ENCODE measurements at places on chromosomes 2 and 18.

DNA sequence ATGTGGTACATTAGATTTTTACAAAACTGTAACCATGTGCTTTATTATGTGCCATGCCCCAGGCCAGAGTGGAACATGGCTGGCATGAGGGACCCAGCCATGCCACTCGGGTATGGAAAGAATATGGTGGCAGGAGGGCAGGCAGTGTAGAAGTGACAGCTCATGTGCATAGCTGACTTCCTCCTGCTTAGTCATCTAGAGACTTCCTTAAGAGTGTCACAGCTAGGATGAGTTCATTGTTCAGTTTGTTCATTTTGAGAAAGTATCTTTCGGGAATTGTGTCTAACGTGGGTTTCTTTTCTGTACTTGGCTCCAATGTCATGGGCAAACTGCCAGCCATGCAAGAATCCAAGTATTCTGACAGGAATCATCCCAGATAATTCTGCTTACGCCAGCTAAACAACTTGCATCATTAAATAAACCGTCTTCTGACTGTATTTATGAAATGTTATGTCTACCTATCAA, 94.3 kb upstream of the ITGB6 start:
- peak; percentile 33 for DNase-seq

GRCh38 chr2:148207111-148207510, 186.2 kb downstream of the MBD5 start:
- DNase-seq, result no peak

DNA sequence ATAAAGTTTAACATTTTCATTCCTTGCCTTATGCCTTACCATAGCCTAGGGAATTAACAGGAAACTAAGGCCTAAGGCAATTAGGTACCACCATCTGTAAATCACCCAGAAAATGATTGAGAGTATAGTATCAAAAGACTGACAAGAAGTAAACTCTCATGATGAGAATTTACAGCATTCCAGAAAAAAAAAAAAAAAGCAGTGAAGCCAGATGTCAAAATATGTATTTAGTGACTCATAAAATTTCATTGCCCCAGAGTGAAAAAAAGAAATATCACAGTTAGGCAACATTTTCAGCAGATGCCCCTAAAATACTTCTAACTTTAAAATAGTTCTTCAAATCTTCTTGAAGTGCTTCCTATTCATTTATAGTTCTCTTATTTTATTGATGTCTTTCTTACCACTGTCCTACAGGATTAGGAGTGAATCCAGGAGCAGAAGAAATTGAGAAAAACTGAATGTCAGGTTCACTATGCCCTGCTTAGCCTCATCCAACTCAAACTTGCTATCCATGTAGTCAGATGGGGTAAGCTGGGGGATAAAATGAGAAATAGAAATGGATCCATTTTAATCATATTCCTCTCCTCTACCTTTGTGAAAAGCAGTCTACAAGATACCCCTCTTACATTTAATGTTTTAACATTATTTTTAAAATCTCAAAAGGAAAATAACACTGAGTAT, 57.3 kb upstream of the TANK start:
- no peak for DNase-seq

- no peak for DNase-seq
Observed at GRCh38 chr18:58362027-58362575, 266.8 kb downstream of the ALPK2 start.

DNA sequence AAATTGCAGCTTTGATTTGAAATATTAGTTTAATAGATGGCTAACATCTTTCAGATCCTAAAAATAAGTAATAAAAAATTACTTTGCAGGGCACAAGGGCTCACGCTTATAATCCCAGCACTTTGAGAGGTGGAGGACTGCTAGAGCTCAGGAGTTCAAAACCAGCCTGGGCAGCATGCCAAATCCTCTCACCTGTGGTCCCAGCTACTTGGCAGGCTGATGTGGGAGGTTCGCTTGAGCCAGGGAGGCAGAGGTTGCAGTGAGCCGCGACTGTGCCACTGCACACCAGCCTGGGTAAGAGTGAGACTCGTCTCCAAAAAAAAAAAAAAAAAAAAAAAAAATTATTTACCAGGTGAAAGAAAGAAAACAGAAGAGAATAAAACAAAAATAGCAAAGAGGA, 449.8 kb downstream of the NRXN1 start:
- no peak for DNase-seq

DNA sequence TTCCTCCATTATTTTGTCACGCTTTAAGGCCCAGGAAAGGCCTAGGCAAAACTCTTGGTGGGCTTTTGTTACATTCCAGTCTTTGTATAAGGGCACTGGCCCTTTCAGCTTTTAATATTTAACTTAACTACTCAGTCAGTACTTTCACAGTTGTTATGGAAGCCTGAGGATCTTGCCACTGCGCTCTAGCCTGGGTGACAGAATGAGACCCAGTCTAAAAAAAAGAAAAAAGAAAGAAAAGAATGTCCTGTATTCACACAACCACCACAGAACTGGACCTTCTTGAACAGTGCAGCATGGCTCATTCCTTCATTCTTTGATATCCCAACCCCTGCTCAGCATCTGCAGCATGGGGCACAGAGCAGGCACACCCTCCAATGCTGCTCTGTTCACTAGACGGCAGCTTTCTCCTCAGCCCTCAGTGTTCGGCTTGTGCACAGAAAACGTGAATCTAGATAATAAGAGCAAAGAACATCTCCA, 93.4 kb upstream of the MSH2 start:
- DNase-seq, result no peak

GRCh38 chr2:101089942-101090799, 61.0 kb downstream of the TBC1D8 start:
- no peak for DNase-seq

- DNase-seq, result no peak
Observed at GRCh38 chr2:147288131-147288530, 556.7 kb upstream of the ACVR2A start.

DNA sequence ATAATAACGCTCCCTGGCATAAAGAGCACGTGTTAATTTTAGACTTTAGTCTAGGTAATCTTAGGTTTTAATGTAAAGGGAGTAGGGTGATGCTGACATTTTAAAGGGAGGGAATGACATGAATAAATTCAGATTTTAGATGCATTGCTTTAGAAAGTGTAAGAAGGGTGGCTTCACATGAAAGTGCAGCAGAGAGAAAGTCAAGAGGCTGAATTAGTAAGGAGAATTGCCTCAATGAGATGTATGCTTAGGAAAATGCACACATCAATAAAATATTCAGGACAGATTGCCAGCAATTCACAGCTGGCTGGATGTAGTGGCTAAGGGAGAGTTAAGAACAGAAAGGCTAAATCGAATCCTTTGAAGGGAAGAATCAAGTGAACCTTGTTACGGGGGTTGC, 165.5 kb upstream of the CDH19 start:
- DNase-seq, result no peak

GRCh38 chr2:119248311-119248710, 24.7 kb downstream of the STEAP3 start:
- DNase-seq, result no peak

DNA sequence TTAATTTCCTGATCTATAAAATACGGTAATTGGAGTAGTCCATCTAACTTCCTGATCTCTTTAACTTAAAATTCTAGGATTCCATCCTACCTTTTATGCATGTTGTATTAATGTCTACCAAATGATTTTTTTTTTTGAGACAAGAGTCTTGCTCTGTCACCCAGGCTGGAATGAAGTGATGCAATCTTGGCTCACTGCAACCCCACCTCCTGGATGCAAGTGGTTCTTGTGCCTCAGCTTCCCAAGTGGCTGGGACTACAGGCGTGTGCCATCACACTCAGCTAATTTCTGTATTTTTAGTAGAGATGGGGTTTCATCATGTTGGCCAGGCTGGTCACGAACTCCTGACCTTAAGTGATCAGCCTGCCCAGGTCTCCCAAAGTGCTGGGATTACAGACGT, 47.8 kb downstream of the CFAP36 start:
- DNase-seq, result no peak

GRCh38 chr2:149741646-149742045, 154.1 kb upstream of the MMADHC start:
- DNase-seq, result no peak

DNA sequence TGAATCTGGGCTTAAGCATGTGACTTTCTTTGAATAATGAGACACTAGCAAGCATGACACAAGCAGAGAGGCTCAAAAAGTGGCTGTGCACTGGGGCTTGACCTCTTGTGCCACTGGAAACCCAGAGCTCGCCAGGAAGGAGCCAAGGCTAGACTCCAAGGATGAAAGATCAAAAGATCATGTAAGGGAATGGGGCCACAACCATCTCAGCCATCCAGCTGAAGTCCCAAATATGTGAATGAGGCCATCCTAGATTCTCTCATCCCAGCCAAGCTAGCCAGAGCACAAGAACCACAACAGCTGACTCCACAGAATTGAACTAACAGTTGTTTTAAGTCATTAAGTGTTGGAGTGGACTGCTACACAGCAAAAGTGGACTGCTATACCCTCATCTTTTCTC, 288.1 kb downstream of the CCDC178 start:
- DNase-seq, result no peak

DNA sequence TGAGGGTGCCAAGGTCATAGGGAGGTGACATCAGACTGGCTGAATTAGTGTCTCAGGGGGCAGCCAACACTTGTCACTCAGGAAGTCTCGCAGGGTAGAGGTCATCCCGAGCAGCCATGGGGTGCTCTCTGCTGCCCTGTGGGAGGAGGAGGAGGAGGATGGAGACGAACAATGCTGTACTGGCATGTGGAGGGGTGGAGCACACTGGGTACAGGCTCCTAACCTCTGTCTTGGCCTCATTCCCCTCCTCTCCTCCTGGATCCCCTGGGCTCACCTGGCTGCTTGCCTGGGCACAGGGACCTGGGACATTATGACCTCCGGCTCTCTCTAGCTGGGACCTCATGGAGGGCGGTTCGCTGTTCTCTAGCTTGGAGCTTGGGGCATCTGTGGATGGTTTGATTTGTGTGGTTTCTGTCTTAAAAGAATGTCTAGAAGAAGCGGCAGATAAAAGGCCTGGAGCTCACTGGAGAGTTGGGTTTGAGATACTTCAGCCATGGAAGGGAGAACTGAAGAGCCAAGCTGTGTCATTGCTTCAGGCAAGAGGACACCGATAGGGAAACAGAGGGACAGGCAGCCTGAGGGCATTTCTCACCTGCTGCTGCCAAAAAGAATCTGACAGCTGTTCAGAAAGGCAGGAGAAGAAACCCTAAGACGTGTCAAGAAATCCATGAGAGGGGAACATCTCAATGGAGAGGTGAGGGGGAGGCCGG, 133.1 kb downstream of the SEPTIN10 start:
- no peak for DNase-seq

- no peak for DNase-seq
Observed at GRCh38 chr2:62944362-62944761, 106.3 kb upstream of the OTX1 start.

DNA sequence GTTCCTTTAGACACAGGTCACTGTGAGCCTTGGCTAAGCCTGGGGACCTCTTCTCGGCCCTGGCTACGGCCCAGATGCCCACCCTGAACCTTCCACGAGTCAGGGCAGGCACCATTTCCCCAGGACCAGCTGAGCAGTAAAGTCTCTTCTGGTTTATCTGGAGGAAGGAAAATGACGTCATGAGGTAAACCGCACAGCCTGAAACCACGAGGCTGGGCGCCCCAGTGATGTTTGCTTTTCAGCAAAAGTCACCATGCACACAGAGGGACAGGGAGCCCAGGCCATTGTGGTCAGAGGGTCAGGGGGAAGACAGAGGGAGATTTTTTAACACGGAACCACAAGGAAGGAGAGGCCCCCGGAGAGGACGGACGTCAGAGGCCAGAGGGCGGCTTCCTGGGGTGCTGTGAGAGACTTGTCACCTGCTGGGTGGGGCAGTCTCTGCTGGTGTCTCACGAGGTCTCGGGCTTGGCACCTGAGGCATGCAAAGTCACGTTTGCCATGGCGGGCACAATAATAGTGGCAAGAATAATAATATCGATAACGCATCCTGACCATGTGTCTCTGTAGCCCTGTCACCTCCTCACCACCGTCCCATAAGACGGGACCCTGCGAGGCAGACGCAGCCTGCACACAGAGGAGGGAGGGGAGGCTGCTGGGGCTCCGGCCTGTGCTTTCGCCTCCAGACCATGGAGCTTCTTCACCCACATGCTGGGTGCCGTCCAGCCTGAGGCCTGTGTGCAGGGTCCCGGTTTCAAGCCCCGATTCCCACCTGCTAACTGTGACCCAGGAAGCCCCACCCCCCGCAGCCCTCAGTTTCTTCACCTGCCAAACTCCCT, 33.2 kb upstream of the FOSL2 start:
- DNase-seq, result peak; percentile 72

- no peak for DNase-seq
Observed at GRCh38 chr2:149399934-149400615, 69.7 kb downstream of the LYPD6 start.

DNA sequence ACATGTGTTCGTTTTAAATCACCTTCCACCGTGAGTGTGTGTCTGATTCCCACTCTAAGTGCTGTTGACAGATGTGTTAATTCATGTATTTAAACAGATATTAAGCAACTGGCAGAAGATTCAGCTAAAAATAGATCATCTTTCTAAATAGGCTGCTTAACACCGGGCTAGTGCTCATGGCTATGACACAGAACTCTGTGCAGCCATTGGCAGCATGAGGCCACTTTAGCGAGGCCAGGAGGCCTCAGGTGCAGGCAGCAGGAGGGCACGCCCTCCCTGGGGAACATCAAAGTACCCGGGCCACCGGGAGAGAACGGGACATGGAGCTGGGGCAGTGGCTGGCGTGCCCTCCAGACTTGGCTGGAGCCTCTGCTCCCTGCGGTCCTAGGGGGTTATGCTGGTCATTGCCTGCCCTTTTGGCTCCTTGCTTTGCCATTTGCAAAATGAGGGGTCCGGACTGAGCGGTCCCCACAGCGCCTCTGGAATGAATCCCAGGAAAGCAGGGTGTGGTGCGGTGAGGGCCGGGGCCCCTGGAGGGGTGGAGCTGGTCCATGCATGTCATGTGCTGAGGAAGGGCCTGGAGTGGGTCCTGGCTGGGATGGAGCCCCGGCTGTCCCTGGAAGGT, 62.8 kb upstream of the HDAC4 start:
- no peak for DNase-seq

- no peak for DNase-seq
Observed at GRCh38 chr2:226131299-226131784, 668.3 kb downstream of the IRS1 start.

- DNase-seq, result no peak
Observed at GRCh38 chr2:235978022-235978421, 190.2 kb downstream of the GBX2 start.

- DNase-seq, result no peak
Observed at GRCh38 chr2:10873171-10873570, 38.6 kb upstream of the KCNF1 start.

GRCh38 chr2:216537366-216537765, 38.7 kb downstream of the RPL37A start:
- no peak for DNase-seq

- DNase-seq, result no peak
Observed at GRCh38 chr18:57208047-57208446, 61.2 kb downstream of the BOD1L2 start.

DNA sequence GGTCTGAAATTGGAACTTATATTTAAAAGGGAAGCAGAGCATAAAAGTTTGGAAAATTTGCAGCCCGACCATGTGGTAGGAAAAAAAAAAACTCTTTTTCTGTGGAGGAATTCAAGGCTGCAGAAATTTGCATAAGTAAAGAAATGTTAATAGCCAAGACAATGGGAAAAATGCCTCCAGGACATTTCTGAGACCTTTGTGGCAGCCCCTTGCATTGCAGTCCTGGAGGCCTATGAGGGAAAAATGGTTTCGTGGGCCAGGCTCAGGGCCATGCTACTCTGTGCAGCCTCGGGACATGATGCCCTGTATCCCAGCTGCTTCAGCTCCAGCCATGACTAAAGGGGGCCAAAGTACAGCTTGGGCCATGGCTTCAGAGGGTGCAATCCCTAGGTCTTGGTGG, 71.9 kb upstream of the SLC16A14 start:
- DNase-seq, result no peak
